Stimulated activated CD8-positive, alpha-beta memory T cell treated with anti-CD3 and anti-CD28 coated beads, Interleukin-4, amount 100 ng/mL, for 1 hour (primary cell): ENCODE measurements at places on chromosomes 4 and X.
A peak's percentile ranks its signal among the peaks of the same experiment; 100 is the strongest.

DNA sequence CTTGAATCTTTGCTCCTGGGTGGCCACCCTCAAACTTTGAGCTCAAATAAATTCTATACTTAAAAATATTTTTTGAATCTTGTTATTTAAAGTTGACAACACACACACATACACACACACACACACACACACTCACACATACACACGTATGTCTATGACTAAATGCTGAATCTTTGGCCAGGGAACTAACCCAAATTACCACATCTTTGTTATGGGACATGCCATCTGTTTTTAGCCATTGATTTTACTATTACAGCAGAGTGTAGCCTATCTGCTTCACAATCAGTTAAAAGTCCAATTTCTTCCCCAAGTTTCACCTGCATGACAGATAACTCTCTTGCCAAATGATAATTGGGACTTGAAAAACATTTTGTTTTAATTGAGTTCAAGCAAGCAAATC, 45.0 kb upstream of the USP46 start:
- DNase-seq = no peak

DNA sequence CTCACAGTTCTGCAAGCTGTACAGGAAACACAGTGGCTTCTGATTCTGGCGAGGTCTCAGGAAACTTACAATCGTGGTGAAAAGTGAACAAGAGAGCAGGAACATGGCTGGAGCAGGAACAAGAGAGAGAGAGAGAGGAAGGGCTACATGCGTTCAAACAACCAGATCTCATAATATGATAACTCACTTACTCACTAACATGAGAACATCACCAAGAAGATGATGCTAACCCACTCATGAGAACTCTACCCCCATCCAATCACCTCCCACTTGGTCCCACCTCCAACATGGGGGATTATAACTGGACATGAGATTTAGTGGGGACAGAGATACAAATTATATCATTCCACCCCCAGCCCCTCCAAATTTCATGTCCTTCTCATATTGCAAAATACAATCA, 9.8 kb upstream of the TLR1 start:
- no peak for DNase-seq

DNA sequence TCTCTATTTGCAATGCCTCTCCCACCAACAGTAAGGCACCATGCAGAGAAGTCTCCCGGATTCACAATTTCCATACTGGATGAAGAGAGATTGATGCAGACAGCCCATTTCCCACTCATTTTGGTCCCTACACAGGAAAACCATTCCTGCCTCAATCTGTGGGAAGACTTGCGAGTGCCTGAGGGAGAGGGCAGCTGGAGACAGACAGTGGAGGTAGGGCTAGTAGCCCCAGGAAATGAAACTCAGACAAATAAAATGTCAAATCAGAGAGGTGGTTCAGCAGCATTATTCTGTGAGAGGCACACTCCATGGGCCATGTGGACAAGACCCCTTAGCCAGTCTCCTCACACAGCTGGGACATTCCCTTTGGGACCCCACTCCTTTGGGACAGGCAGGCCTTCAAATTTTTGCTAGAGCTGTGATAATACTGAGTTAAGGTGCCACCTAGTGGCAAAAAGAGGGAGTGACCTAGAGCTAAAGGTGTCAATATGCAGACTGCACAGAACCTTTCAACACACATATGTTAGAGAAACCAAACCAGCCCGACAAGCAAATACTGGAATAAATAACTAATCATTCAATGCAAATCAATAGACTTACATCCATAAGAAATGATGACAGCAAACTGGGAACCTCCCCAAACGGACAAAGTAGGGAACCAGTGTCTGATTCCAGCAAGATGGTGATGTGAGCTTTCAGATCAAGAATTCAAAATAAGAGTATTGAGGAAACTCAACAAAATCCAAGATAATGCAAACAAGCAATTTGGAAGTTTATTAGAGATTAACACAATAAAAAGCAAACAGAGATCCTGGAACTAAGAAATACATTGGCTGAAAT, 1865.3 kb upstream of the AGA start:
- DNase-seq = no peak

DNA sequence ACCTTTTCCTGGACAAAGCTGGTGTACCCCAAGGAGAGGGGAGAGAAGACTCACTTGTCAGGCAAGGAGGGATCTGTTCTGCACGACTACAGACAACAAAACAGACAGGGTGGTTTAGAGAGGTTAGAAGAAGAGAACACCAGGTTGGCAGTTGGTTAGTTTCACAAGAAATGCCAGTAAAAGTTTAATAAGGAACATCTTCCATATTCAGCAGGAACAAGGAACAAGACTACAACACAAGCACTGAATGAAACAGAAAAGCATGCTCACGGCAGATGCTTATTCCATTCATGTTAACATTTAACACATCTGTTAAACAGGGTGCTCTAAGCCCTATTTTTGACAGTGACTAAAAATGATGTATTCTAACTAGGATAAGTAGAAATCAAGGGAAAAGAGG, 158.2 kb downstream of the WDFY3 start:
- DNase-seq = no peak

DNA sequence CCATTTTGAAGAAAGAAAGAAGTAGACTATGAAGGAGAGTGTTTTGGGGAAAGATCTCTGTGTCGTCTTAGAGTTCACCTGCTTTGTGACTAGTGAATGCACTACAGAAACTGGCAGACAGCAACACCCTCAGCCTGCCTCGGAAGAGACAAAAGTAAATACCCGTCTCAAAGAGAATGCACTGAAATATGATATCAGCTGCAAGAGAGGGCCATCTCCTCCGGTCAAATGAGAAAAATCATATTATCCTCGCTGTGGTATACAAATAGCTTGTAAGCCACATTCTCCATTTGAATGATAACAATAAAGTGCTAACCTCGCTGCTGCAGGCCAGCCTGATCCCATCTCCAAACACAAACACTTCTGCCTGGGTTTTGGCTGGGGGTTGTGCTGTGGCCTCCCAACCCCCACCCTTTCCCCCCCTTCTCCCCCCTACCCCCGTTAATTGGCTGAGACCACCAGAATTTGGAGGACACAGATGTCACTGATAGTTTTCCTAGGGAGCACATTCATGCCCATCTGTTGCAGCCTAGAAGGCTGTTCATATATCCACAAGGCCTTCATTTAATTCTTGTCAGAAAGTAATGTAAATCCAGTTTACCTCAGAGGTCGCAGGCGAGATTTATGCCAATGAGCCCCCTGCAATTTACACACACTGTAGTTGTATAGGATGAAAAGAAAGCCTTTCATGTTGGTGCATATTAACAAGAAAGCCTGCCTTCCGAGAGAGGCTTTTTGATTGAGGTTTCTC, 46.3 kb downstream of the ALPK1 start:
- DNase-seq = no peak

DNA sequence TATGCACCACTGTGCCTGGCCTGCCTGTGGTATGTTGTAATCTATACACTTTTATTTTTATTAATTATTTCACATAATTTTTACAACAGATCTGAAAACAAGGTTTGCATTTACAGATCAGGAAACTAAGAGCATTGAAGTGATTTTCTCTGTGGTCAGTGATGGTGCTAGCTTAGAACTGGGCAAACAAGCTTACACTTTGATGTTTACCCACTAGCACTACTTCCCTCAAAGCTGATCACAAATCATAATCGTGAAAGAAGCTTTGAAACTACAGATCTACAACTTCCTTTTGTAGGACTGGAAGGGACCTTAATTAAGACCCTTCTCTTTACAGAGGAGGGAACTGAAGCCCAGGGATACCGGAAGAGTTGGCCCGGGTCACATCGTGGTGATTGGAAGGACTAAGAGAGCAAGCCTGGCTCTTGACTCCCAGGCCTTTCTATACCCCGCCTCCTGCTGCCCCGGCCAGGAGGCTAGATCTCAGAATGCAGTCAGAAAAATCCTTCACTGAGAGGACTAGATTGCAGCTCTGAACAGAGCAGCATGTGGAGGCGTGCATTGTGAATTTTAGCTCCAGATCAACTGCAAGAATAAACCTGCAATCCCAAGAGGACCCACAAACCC, 93.7 kb upstream of the ZNF827 start:
- no peak for DNase-seq

GRCh38 chr4:74385386-74385785, 20.4 kb downstream of the EREG start:
- no peak for DNase-seq

DNA sequence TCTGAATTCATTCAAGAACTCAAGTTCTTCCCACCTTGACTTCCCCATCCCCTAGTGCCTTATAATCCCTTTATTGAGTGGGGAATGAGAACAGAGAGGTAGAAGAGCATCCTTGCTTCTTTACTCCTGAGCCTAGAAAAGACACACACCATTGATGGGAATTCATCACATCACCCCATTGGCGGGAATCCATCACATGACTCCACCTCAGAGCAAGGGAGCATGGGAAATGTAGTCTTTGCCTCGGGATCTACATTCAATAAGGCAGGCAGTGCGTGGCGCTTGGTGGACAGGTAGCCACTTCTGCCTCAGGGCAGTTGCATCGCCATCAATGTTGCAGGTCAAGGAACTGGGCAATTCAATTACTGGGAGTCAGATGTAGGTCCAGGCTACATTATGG, 50.7 kb downstream of the MXRA5 start:
- no peak for DNase-seq

DNA sequence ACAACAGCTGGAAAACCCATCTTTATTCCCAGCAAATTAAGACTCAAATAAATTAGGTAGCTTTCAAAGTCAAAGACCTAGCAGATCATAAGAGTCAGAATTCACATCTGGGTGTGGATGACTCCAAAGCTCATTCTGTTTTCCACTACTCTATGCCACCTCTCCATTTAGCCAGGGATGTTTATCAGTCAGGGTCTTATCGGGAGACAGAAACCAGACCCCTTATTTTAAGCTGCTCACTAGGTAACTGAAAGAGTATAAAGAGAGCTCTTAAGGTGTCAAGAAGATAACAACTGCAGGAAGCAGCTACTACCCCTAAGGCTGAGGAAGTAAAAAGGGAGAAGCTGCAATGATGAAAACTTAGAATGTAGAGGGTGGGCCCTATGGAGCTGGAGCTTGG, 333.7 kb upstream of the KLF3 start:
- DNase-seq = no peak

DNA sequence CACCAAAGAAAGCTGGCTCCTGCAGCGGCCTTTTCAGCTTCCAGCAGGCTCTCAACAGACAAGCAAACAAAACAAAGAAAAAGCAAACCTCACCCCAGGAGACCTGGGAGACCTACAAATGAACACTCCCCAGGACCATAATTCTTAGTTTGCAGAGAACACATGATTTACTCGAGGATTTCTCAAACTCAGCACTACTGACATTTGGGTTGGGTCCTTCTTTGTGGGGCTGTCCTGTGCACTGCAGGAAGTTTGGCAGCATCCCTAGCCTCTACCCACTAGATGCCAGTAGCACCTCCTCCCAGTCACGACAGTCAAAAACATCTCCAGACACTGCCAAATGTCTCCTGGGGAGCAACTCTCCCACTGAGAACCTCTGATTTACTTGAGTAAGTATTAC, 21.9 kb downstream of the APOO start:
- no peak for DNase-seq

DNA sequence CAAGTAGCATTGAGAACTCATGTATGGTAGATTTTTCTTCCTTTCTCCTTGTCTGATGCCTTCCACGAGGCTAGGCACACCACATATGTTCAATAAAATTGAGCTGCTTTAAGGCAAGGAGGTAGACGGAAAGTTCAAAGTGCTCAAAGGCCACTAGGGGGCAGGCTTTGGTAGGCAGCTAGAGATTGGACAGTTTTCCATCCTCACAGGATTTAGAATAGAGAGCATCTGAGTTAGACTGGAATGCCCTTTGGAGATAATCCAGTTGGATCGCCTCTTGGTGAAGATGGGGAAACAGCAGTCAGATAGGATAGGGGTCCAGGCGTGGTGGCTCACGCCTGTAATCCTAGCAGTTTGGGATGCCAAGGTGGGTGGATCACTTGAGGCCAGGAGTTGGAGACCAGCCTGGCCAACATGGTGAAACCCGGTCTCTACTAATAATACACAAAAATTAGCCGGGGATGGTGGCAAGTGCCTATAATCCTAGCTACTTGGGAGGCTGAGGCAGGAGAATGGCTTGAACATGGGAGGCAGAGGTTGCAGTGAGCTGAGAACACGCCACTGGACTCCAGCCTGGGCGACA, 30.4 kb downstream of the ELF4 start:
- DNase-seq = no peak

GRCh38 chrX:107826238-107827029, 768 bp downstream of the MID2 start:
- DNase-seq = peak; percentile 2

GRCh38 chr4:34814266-34814665, 1430.0 kb downstream of the ARAP2 start:
- DNase-seq = no peak

- DNase-seq = no peak
Measured at GRCh38 chrX:40043895-40044294, 53.9 kb downstream of the BCOR start.

DNA sequence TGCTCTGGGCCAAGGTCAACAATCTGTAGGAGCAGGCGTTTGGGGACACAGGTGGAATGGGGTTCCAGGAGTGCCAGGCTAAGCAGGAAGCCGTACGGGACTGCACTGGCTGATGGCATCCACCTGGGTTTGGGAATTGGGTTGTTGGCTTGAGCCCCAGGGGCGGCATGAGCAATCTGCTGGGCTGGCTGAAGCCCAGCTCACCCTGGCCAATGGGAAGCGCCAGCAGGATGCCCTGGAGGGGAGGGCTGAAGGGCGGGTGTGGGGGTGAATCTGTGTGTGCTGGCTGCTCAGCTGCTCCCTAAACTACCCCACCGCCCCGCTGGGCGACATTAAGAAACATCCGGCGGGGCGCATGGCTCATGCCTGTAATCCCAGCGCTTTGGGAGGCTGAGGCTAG, 8.9 kb upstream of the RGS12 start:
- DNase-seq = no peak

GRCh38 chrX:150158554-150159332, 204.4 kb upstream of the MAMLD1 start:
- DNase-seq = no peak

GRCh38 chr4:3342182-3342854, 49.5 kb downstream of the RGS12 start:
- DNase-seq = no peak

- DNase-seq = no peak
Measured at GRCh38 chr4:1199556-1200331, 27.4 kb upstream of the SPON2 start.

- no peak for DNase-seq
Measured at GRCh38 chrX:24027985-24028384, 999 bp upstream of the KLHL15 start.
